ENCODE measurements at places on chromosomes 2 and 18.

DNA sequence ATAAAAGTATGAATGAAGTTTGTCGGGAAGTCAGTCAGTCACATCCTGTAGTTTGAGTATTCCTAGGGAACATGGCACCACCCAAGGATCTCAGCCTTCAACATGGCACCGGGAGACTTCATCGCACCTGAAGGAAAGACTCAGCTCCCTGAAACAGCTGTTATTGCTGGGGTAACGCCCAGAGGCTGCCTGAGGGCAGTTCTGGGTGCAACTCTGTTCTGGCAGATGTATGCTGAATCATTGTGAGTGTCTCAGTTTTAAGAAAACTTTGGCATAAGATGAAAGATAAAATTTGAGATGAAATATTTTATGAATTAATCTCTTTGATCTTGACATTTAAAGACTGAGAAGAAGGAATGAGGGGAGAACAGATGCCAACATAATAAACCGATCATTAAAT is 49.9 kb upstream of the SERPINB2 start:
- DNase-seq = no peak

DNA sequence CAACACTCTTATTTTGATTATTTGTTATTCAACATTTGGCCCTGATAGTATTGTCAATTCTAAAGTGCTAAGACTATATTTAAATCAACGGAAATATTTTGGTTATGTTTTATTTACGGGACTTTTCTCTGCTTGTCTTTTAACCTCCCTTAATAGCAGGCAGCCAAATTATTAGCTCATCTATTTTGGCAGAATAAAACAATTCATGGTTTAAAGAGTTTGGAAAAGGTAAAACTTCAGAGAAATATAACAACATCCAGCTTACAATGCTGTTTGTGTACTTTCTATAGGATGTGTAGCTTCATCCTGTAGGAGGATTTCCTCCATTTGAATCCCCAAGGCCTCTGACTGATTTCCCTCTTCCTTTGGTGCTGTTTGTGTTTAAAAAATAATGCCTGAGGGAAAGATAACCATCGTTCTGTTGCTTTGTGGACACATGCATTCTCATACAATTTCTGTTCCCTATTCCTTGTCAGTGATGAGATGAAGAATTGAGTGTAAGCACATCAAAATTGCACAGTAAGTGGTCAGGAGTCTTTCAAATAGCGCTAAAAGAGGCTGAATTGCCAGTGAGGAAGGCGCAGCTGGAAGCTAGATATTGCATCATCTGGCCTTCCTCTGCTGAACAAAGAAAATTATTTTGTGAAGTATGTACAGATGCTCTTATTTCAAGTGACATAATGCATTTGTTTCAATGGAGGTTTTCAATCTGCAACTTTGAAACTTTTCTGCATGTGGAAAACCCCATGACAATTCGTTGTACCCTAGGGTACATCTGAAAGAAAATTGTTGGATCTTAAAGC is 80.3 kb downstream of the CD28 start:
- DNase-seq = no peak

DNA sequence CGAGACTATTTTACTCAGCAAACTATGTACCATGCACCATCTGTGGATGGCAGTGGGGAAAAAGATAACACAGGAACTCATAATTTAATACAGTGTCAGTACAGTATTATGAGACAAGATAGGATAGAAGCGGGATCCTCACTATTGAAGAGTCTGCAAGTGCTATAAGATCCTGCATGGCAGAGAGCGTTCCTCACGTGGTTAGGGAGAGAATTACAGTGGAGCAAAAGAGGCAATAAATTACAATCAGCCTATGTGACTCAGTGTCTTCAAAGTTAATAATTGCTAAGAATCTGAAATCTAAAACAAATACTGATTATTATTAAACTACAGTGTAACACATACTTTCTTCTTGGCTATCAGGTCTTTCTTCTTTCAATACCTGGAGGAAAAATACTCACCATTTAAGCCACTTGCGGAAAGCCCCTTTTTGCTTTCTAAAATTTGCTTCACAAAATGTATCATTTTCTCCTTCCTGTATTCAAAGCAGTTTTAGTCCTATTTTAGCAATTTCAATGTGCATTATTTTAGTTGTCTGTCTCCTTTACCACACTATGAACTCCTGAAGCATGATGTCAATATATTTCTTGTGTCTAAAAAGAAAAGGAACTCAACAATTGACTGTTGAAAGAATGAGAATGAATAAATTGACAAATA is 342.9 kb downstream of the SPAG16 start:
- DNase-seq = no peak

- DNase-seq = no peak
Observed at GRCh38 chr2:222424276-222424728, at the start of gene SGPP2. Gene SGPP2 (plus strand): TSS chr2:222424543. CDS start chr2:222424603, 60 bp downstream.

- DNase-seq = no peak
Observed at GRCh38 chr2:132374151-132374550, 42.5 kb upstream of the GPR39 start.

DNA sequence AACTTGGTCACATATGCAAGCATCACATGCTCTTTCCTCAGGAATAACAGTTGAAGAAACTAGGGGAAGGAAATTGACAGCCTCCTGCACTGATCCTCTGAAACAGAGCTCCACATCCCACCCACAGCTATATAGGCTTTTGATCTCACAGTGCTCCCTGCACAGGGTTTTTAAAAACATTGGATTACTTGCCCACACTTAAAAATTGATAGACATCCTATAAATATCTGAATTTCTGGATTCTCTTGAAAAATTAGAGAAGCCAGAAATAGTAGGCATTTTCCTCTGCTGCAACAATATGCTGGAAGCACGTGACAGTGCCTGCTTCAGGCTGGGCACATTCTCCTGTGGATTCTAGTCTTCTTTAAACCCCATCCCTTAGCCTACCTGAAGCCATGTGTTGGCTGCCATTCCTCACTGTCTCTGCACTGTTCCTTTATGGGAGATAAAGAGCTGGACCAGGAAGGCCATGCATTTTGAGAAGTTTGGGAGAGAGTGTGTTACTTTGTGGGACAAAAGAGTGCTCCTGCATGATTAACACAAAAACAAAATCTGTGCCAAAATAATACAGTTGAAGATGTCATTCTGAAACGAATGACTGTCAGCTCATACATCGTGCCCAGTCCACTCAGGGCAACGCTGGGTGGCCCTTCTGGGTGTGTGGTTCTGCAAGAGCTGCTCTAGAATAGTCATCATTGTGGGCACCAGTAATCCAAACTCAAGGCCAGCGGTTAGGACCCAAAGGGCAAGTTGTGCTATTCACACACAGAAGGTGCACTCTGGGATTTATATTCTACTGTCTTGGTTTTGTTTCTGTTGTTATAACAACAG is 59.8 kb downstream of the GYPC start:
- no peak for DNase-seq

DNA sequence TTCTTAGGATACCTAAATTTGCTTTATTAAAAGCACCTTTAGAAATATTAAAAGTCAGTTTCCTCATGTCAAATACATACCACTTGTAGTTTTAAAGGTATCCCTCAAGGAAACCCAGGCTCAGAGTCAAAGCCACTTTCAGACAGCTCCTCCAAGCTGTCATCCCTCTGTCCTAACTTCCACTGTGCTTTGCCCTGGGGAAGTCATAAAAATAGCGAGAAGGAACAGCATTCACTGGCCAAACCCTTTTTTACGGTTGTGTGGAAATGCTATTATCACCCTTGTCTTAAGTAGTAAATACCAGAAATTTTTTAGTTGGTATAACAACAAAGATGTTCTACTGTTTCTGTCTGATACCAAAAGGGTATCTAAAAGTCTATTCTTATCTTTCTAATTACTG is 680.5 kb downstream of the ZEB2 start:
- no peak for DNase-seq

DNA sequence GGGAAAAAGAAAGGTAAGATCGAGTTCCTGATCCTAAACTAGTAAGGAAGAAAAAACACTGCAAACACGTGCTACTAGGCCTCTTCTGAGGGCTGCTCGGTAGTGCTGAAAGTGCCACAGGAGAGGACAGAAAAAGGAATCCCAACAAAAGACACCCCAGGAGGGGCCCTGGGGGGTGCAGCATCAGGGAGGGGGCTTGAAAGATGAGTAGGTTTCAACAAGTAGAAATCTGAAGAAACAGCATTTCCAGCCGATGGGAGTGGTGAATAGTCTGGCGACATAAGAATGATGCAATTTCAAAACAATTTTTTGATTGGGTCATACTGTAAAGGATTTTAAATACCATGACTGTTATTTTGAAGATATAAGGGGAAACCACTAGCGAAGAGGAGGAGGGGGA is 98.6 kb downstream of the NOL10 start:
- DNase-seq = no peak

- DNase-seq = no peak
Observed at GRCh38 chr2:16402891-16403290, 262.7 kb downstream of the CYRIA start.
